ENCODE measurements at places on chromosomes 6 and 20.

DNA sequence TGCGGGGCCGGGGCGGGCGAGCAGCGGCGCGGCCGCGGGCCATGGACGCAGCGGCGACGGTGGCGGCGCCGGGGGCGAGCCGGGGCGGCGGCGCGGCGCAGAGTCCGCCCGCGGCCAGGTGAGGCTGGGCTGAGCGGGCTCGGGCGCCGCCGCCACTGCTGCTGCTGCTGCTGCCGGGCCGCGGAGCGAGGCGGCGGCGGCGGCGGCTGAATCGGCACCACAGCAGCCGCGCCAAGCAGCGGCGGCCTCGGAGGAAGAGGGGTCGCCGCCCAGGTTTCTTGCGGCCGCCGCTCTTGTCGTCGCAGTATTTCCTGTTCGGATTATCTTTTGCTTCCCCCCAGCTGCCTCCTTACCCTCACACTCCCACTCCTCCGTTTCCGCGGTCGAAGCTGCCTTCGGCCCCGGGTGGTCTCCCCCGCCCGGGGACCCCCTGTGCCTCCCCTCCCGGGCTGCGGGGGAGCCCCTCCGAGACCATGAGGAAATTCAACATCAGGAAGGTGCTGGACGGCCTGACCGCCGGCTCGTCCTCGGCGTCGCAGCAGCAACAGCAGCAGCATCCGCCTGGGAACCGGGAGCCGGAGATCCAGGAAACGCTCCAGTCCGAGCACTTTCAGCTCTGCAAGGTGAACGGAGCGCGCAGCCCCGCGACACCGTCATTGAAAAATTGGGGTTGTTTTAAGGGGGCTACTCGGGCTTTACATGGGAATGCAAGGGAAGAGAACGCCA is at the start of gene STXBP5:
STXBP5 (plus strand) TSS at position 358 of the 726 bp plus-strand sequence; CDS start at position 474, 116 bp downstream.
- DNase-seq = peak; percentile 55

DNA sequence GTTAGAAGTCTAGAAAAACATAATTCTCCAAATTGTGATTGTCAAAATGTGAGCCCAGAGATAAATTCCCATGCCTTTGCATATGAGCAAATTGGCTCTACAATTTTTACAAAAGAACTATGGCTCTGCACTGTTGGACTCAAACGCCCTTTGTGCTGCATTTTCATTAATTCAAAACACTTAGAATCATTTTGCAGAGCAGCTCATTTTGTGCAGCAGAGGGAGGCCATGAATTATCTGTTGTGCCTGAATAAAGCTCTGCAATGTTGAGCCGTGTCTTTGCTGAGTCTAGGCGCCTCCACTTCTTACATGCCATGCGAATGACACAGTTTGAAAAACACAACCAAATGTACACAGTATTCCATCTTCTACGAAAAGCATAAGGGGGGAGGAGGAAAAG is 230.2 kb downstream of the PRKN start:
- no peak for DNase-seq

GRCh38 chr6:71395731-71396409 is 107.3 kb downstream of the OGFRL1 start:
- DNase-seq = no peak

DNA sequence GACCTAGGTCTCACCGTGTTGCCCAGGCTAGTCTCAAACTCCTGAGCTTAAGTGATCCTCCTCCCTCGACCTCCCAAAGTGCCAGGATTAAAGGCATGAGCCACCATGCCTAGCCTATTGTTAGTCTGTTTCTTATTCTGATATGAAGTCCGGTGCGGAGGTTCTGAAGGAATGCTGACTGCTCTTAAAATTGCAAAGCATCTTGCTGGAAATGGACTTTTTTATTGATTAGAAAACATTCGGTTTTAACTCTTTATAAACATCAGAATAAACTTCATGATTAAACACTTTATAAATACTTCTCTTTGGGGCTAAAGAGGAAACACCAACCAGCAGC is 3.2 kb downstream of the TNFAIP3 start:
- DNase-seq = no peak

DNA sequence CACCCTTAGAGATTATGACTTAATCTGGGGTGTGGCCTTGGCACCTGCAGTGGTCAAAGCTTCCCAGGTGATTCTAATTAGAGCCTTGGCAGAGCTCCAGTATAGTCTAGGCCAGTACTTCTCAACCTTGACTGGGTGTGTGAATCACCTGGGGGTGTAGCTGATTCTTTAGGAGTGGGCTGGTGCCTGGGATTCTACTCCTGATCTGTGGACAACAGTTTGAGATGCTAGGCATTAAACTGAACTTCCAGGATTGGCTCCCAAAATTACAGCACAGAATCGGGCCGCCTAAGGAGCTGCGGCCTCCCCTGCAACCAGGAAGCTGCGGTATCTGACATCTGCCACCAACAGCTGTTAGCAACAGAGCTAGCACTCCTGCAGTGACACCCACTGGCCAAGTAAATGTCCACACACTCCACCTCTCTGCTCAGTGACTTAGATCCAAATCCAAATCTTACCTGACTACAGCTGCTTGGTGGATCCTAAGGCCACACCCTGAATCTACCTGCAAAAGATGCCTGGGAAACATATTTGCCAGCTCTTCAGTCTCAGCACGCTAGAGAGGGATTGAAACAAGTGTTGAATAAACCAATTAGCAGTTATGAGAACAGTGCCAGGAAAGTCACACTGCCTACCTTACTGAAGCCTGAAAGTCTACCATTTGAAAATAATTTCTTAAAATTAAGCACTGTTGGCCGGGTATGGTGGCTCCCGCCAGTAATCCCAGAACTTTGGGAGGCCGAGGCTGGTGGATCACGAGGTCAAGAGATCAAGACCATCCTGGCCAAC is 126.7 kb downstream of the UNC5CL start:
- DNase-seq = peak; percentile 67

- DNase-seq = no peak
Measured at GRCh38 chr6:66970373-66970772, 1263.3 kb upstream of the EYS start.

All from iPS-NIHi11 (cell line).